ENCODE measurements at places on chromosomes 6 and 20.

GRCh38 chr20:39318911-39319310 is 356.8 kb downstream of the DHX35 start:
- no peak for DNase-seq

- DNase-seq, result no peak
These were observed 82.6 kb downstream of the PRSS35 start for GRCh38 chr6:83594941-83595340.

- DNase-seq, result no peak
These were observed 59.7 kb downstream of the BANF2 start for GRCh38 chr20:17759449-17759848.

DNA sequence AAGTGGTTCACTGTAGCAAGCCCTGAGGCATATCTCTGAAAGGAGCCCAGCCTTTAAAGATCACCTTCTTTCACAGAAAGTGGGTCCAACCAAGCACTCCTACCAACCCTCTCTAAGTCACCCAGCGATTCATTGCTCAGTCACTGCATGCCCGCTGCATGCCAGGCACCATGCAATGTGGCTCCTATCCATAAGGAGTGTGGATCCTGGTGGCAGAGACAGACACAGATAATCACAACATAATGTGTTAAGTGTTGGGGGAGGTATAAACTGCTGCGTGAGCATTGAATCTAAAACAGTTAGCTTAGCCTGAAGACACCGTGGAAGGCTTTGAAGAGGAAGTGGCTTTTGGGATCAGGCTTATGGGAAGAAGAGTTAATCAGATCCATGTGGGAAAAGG is 659.5 kb downstream of the PTPRT start:
- DNase-seq, result no peak

- DNase-seq, result no peak
These were observed 42.2 kb upstream of the IFNGR1 start for GRCh38 chr6:137261361-137261760.

- DNase-seq, result no peak
These were observed 58.9 kb downstream of the IPCEF1 start for GRCh38 chr6:154297721-154298120.

DNA sequence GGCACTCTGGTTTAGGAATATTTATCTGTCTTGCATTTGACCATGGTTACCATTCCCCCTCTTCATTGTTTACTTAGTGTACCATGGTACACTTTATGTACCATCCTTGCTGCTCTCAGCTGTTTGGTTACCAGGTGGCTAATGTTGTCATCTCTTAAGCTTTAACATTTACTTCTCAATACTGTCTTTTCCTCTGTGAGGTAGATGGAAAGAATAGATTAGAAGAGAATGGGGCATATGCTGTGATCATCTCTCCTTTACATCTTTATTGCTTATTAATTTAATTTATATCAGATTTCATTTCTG is 109.2 kb downstream of the NCOA3 start:
- no peak for DNase-seq

DNA sequence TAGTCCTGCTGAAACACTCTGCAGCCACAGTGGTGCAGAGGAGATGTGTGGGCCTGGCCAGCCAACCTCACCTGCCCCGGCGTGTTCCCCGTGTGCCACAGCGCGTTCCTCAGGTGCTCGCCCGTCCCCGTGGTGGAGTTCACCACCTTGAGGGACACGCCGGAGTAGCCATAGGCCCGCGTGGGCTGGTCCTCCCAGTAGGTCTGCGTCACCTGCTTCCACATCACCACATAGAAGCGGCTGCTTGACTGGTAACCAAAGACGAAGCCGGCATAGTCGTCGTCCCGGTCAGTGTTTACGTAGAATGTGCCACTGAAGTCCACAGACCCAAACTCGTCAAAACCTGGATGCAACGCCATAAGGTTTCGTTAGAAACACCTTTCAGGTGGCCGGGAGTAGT is 31.5 kb downstream of the THBS2 start:
- DNase-seq, result no peak

- DNase-seq, result no peak
These were observed 233.9 kb upstream of the SYNDIG1 start for GRCh38 chr20:24235296-24236175.

- no peak for DNase-seq
These were observed 57.2 kb upstream of the IRAK1BP1 start for GRCh38 chr6:78810146-78810545.

DNA sequence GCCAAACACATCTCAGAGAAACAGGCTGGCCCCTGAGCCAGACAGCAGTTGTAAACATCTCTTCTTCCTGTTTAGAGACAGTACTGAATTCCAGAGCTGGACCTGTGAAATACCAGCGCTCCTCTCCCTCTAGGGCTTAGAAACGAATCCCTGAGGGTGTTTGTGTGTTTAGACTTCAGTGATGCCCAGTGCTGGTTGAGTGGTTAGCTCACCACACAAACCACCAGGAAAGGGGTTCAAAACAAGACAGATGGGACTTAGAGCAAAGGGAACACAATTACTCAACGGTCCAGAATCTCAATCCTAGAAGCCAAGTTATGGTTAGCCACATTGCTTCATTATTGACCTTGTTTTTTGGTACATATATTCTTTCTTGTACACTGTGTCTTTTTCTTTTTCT is 108.7 kb upstream of the TMEM170B start:
- no peak for DNase-seq

DNA sequence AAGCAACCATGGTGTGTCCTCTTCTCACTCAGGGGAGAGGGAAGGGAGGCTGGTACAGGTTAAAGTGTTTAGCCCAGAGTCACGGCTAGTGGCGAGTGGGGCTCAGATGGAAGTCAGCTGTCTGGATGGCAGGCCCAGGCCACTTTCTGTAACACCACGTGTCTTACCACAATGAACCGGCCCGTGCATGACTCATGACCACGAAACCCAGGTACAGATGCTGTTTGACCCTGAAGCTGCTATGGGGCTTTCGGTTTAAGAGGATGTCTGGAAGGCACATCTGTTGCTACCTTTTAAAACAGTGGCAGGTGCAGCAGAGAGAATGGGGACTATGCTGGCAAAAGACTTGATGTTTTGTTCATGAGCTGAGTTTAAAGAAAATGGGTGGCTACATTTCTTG is 36.5 kb upstream of the MPC1 start:
- no peak for DNase-seq

DNA sequence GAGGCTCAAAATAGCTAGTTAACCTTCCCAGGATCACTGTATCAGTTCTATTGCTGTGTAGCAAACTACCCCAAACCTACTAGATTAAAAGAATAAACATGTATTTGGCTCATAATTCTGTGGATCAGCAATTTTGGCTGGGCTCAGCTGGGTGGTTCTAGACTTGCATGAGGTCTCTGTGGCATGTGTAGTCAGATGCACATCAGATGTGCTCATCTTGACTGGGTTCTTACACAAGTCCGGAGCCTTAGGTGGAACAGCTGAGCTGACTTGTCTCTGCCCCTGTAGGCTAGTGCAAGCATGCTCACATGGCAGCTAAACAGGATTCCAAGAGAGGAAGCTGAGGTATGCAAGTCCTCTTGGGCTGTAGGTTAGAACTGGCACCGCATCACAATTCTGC is 173.2 kb upstream of the PRND start:
- no peak for DNase-seq

- no peak for DNase-seq
These were observed 242.8 kb downstream of the GJA1 start for GRCh38 chr6:121678245-121678644.
